NCI-H2029 treated with DMSO at 0.1 percent for 48 hours (cell line): ENCODE measurements at places on chromosomes 6 and 20.

DNA sequence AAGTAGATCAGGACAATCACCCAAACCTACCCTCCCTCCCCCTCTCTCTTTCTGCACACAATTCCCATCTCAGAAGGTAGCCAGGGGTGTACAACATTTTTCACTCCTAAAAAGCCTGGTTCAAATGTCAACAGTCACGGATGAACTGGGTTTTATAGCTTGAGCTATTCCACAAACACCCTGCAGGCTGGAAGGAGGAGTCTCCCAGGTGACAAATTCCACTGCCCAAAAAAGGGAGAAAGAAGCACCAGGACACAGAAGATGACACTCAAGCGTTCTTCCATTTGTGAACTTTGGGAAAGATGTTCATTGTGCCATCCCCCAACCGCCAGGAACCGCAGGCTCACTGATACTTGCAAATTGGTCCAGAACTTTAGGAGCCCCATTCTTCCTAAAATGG is 111.5 kb upstream of the NFATC2 start:
- no peak for DNase-seq

DNA sequence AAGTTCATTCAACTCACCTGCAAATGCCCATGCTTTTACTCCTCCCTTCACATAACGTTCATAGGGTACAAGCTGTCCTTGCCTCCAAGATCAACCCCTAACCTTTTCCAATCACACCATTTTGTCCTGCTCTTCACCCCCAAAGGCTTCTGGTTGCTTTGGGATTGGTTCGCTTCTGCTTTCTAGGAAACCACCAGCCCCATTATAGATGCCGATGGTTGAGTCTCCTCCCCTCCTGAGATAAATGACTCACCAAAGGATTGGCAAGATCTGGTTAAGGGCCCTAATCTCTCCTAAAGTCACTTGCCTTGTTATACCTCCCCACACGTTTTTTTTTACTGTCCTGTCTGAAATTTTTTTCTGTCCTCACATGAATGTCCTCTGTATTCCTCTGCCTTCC is 311.4 kb downstream of the HACE1 start:
- no peak for DNase-seq

- no peak for DNase-seq
Observed at GRCh38 chr20:54707801-54708200, 232.4 kb downstream of the DOK5 start.

DNA sequence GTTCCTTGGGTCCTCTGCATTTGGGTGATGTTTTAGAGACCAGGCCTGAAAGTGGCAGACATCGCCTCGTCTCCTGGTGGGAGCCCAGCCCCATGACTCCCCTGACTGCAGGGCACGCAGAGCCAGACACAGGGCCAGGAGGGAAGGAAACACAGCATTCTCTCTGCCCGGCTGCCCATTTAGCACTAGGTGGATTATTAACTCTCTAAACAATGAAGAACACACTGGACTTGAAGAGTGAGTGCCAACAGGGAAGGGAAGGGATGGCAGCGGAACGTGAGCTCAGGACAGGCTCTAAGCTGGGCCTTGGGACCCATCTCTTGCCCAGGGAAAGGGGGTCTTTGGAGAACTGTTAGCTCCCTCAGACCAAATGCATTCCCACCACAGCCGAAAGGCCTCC is 80.4 kb downstream of the TBXT start:
- no peak for DNase-seq

GRCh38 chr6:26743157-26743821 is 83.7 kb upstream of the ZNF322 start:
- no peak for DNase-seq

GRCh38 chr6:168417191-168417590 is 23.8 kb upstream of the SMOC2 start:
- peak; percentile 74 for DNase-seq

DNA sequence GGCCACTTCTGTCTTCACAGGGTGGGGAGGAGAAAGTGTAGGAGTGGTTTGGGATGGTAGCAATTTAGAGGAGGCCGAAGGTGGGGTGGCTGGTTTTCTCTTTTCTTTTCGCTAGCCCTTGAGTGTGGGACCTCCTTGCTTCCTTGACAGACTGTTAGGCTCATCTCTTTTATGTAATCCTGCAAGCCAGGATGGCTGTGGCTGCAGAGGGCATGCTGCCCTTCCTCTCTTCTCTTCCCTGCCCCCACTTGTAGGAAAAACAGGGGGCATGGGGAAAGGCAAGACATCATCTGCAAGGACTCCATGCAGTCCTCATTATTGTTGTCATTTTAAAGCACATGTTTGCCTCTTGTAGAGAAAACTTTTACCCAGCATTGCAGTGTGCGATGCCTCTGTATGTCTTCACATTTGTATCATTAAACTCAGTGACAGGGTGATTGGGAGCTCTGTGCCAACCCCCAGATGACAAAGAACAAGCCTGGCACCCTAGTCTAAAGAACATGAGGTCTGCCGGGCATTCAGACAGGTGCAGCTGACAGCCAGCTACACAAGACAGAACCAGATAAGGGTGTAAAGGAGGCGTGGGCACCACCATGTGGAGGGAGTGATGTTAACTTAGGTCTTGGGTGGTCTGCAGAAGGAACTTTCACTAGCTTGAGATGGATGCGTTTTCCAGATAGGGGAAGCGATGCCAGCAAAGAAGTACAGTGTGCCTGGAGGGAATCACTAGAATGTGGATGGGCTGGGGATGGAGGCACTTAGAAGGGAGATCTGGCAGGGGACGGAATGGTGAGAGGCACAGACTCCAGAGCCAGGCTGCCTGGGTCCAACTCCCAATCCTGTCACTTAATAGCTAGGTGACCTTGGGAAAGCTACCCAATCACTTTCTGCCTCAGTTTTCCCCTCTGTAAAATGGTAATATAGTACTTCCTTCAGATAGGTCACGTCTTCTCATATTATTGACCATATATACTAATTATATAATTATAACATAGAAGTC is 207.6 kb downstream of the TBC1D7 start:
- DNase-seq = no peak

GRCh38 chr6:72616406-72617015 is 5.4 kb upstream of the KCNQ5 start:
- DNase-seq = no peak

DNA sequence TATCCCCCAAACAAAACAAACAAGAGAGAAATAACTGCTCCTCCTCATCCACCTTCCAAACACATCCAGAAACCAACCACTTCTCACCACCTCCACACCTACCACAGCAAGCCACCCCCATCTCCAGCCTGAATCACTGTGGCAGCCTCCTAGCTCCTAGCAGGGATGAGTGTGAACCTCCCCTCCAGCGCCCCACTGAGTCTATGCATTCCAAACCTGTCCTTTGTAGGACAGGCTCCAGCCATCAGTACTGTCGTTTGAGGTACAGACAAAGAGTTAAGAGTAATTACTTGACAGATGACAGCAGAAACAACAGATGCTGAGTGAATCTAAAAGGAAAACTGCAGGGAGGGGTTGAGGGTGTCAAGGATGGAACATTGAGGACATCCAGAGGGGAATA is 2.4 kb downstream of the METTL24 start:
- DNase-seq = no peak

DNA sequence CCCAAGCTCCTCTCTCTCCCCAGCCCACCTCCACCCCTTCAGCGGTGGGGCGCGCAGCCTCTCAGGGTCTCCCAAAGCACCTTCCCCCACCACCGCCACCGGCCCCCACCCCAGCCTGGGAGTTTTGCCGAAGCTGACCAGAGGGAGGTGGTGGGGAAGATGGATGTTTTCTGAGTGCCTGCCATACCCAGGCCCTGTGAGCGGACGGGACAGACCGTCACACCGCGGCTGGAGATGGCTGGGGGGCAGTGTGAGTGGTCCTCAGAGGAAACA is 5.7 kb downstream of the C20orf204 start:
- no peak for DNase-seq

- no peak for DNase-seq
Observed at GRCh38 chr6:159969204-159969912, 476 bp downstream of the IGF2R start.

- no peak for DNase-seq
Observed at GRCh38 chr20:4320291-4320690, 304.9 kb upstream of the RNF24 start.

DNA sequence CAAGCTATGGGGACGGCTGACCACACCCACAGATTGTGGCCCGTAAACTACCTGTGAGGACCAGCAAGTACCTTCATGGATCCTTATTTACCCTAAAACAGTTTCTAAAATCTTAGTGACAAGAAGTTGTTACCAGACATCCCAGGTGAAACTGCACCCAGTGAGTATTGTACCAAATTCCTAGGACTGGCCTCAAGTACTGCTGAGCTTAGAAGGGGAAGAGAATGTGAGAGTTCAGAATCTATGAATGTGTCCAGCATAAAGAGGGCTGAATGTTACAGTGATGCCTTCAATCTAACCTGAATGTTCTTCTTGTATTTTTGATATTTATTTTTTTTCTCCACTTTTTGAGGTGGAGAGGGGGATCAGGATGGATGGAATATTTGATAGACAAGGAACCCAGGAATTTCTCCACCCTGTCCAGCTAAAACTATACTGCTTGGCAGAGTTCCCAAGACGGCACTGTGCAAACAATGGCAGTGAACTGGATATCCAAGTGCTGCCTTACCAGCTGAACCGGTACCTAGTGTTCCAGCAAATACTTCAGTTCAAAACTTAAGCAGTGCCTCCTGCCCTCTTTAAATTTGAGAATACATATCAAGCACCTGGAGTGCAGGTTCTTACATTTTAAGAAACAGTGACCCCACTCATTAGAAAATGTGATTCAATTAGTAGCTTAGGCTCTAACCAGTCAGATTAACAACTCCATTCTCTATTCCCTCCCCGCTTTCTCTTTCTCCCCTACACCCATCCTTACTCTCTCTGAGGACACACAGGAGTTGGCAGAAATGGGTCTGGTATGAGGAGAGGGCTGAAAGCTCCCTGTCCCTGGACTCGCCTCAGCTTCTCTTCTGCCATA is 427.3 kb upstream of the FLRT3 start:
- DNase-seq = no peak

GRCh38 chr6:111541026-111541681 is 58.1 kb upstream of the REV3L start:
- DNase-seq = peak; percentile 72

- DNase-seq = no peak
Observed at GRCh38 chr20:5297280-5298004, 19.3 kb downstream of the PROKR2 start.

DNA sequence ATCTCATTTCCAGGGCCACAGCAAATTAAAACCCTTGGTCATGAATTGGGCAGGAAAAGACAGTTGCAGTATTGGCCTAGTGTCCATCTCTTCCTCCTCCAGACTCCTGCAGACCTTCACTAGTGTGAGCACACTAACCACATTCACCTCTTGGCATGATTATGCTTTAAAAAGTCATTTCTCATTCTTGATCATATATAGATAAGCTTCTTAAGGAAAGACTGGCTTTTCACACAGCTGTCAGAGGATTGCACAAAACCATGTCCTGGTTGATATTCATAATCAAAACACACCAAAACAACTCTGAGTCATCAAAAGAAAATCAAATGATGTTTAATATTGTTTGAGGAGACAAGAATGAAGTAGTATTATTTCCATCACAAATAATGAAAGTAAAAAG is 52.1 kb downstream of the TMEM200A start:
- DNase-seq = no peak

GRCh38 chr6:124446961-124447360 is 515.3 kb upstream of the RNF217 start:
- no peak for DNase-seq

DNA sequence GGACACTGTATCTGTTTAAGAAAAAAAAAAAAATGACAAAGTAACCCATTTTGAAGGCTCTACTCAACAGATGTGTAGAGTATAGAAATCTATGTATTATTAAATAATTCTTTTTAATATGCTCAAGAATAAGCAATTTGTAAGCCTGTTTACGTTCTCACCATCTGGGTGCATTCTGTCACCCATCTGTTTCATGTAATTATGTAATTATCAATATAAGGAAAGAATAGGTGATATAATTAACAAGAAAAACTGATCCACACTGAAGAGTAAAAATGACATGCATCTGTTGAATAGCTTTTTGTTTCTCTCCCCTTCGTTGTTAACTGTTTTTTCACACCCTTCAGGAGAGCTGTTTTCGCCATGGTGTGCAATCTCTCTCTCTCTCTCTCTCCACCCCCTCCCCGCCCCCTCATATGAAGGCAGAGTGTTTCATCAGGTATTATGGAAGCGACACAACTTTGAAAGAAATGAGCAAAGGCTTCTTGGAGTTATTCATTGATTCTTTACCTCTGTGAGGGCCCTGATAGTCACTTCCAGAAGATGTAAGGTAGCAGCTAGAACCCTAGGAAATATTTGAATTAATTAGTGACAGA is 154.3 kb upstream of the INSM1 start:
- no peak for DNase-seq

DNA sequence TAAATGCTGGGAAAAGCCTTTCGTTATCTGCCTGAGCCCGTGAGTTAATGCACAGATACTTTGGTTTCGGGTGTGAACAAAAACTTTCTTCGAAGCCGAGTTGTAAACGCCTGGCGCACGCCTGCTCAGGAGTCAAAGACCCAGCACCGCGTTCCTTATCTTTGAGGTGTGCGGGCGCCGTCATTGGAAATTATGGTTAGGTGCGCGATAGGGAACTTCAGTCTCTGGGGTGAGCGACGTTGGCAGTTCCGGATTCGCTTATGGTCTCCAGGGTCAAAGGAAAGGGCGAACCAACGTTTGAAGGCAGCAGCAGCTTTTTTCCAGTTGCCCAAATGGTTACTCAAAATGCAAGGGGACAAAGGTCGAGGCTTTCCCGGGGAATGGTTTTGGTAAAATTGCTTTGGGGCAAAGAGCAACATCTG is 853 bp downstream of the SLC22A3 start:
- peak; percentile 34 for DNase-seq

- no peak for DNase-seq
Observed at GRCh38 chr20:49852522-49853080, 40.0 kb downstream of the SLC9A8 start.

GRCh38 chr6:116938305-116938704 is 61.3 kb downstream of the RFX6 start:
- DNase-seq = no peak

- DNase-seq = no peak
Observed at GRCh38 chr6:163883984-163884383, 469.5 kb downstream of the QKI start.

- DNase-seq = no peak
Observed at GRCh38 chr6:88013554-88013953, 34.1 kb upstream of the SPACA1 start.

GRCh38 chr6:119447921-119448320 is 98.4 kb upstream of the MAN1A1 start:
- no peak for DNase-seq

- no peak for DNase-seq
Observed at GRCh38 chr6:123007885-123008284, 11.8 kb downstream of the CLVS2 start.

DNA sequence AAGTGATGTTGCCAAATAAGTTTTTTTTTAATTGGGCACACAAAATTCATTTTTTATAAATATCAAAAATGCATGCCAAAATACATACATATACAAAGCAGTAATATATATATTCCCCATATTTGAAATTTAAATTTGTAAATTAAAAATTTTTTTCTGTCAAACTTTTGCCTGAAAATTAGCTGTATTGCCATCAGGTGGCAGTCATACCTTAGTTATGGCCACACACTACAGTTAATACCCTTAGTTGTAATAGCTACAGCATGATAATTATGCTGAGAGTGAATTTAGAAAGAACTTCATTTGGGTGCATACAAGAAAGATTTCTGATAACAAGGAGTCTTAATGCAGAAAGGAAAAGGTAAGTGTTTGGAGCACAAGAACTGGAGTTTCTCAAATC is 46.2 kb upstream of the SDHAF4 start:
- DNase-seq = no peak

GRCh38 chr6:99613705-99614429 is 7.2 kb downstream of the PRDM13 start:
- no peak for DNase-seq

GRCh38 chr6:46821458-46821881 is 28.3 kb downstream of the MEP1A start:
- DNase-seq = no peak
